CD8-positive, alpha-beta T cell (primary cell): ENCODE measurements at places on chromosomes 7 and 10.

- DNase-seq = no peak
These were observed 9.2 kb downstream of the PCBD1 start for GRCh38 chr10:70879207-70879606.

DNA sequence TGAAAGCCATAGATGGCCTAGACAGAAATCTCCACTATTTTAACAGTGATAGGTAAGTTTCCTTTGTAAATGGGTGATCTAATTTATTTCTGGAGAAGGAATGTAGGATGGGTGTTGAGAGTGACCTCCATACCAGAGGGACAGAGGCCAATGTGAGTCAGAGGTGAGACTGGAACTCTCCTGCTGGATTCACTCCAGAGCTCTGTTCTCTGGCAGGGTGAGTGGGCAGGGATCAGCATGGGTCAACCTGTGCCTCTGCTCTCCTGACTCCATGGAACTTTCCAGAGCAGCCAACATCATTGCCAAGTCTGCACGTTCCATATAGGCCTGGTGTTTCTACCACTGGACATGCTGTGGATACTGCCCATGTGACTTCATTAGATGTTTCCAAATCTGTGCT, 11.4 kb downstream of the AKR1C3 start:
- DNase-seq = no peak

DNA sequence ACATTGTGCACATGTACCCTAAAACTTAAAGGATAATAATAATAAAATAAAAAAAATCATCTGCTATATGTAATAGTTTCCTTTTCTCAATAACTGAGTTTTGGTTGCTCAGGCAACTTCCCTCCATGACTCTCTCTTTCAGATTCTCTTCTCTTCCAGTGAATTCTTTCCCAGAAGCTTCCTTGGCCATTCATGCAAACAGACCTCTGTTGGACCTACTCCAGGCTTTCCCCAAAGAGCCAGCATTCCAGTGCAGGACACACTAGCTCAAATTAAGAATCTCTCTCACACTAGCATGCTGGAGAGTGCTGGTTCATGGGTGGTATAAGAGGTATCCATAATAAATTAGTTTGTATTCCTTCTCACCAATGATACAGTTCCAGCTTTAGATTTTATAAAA, 31.0 kb upstream of the ZEB1 start:
- DNase-seq = no peak

GRCh38 chr10:68861253-68861652, 33.9 kb downstream of the STOX1 start:
- DNase-seq = no peak

DNA sequence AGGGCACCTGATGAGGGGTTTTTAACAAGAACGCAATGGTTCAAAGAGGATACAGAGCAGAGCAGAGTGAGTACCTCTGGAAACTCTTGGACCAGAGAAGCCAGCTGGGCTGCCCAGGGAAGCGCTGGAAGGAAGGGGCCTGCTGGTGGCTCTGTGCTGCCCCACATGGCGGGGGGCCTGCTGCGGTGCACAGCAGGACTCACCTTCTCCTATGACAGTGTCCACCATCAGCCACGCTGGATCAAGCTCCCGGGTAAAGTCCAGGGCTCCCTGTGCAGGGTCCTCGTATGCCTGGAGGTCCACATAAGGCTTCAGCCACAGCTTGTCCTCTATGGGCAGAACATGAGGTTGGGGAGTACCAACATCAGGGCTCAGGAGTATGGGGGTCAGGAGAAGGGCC, 12.5 kb downstream of the EPHA1 start:
- DNase-seq = no peak

DNA sequence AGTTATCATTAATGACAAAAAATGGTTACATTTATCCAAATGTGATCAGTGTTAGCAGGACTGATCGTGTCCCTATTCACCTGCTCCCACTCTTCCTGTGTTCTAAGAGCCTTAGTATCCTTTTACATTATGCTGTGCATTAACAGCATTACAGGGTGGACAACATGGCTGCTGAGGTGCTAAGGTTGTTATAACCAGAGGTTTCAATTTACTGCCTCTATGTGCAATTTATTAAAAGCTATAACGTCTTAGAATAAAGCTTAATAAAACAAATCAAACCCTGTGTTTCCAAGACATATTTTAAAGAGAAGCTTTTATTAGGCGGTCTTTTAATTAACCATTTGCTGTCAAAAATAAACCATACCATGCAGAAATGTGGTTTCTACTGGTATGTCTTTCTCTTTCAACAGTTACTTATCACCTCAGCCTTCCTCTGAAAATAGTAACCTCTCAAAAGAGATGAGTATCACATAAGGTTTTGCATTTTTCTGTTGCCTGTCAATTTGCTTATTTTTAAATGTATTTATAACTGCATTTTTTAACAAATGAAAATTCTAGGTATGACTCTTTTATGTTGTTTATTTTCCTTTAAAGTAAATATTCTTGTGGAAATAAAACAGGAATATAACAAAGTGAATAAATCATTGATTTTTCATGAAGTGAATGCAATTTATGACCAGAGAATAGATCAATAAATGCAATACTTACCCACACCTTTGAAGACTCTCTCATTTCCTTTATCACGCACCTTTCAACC, 849.8 kb upstream of the SORCS1 start:
- DNase-seq = no peak

- DNase-seq = no peak
These were observed 511.2 kb upstream of the KCND2 start for GRCh38 chr7:119761776-119762175.

DNA sequence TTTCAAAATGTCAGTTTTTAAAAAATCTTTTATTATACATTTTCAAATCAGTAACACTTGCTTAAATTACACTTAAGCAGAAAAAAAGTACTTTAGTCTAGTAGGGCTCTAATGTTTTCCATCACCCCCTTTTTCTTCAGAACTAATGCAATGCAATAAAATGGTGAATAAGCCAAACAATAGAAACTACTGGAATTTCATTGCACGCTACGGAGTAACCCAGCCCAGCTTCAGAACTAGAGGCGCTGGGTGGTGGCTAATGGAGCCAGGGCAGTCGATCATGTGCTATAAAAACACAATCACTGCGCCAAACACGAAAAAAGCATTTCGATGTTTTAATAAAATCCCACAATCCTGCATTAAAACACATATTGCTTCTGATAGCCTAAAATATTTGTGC, 59.9 kb upstream of the ODAD2 start:
- DNase-seq = no peak

- DNase-seq = peak; percentile 83
These were observed 10.9 kb downstream of the LIMK1 start for GRCh38 chr7:74094224-74095101.

DNA sequence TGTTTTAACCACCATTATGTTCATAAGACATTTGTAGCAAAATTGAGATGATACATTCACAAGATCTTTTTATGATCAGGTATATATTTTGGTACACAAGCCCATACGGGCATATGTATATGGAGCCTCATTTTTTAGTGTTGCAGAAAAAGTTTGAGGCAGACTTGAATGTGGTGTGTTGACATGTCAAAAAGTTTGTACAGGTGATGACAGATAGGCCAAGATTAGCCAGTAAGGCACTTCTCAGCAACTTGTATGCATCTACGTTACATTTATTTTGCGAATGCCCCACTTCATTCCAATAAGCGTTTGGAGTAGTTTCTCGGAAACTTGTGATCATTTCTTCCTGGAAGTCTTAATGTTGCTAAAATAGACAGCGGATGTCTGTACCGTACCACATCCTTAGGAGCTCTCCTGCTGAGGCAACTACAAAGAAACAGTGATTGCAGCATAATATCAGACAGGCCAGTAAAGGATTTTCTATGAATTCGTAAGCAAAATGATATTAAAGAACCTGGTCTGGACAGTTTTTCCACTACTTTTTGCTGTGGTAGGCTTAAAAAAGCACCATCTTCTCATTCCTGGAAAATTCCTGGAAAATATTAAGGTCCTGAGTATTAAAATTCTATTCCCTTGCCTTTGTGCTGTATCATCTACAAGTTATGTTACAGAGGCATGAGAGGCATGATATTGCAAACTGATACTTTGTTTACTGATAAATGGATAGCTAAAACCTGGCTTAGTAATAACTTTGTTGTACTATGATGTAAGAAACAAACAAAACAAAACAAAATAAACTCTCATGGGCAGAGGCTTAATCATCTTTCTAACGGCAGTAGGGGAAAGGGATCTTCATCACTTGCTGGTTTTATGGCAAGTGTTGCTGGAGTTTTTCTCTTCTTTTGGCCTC, 153.6 kb downstream of the HDAC9 start:
- no peak for DNase-seq

DNA sequence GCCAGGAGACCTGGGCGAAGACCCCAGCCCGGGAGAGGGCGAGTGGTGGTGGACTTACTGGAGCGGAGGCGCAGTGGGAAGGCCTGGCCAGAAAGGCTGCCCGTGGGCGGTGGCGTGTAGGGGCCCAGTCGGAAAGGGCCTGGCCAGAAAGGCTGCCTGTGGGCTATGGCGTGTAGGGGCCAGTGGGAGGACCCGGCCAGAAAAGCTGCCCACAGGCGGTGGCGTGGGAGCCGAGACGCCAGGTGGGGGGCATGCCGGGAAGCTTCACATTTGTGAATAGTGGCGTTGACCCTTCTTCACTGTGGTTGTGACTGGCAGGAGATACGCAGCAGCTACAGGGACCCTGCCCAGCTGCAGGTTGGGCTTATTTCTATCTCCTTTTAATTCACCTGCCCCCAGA, 72.9 kb downstream of the DYNC2I1 start:
- no peak for DNase-seq

DNA sequence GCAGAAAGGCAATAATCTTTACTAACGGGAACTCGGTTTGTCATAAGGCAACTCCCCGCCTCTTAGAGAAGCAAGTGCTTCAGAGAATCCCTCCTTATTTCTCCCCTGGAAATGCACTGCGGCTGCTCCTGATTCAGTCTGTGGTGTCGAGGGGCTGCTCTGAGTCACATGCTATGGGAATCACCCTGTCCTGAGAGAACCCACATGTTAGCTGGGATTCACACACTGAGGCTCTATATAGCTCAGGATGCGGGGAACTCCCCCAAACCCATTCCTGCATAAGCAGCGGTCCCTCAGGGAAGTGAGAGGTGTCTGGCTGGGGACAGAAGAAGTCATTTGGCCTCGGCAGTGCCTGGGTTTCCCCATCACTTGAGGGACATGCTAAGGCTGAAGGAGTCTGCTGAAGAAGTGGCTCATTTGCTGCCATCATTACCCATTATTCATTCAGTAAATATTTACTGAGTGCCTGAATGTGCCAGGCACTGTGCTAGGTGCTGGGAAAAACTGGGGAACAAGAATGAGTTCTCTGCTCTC, 87.5 kb downstream of the ATXN7L1 start:
- DNase-seq = no peak

DNA sequence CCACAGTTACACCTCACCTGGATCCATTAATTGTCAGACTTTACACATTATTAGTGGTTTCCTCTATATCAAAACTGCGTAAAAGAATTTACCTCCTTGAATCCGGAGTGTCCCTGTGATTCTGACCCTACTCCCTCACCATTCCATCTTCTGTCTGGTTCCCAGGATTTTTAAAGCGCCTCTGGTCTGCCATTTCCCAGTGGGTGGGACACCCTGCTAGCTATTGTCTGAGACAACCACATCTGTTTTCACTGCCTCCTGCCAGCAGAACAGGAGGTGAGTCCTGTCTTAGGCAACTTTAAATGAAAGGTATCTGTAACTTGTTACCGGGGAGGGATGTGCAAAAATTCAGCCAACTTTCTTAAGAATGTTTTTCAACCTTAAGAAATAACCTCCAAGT, 2.3 kb downstream of the MACROH2A2 start:
- no peak for DNase-seq

GRCh38 chr7:87506246-87507180, 31.0 kb upstream of the ABCB4 start:
- no peak for DNase-seq

DNA sequence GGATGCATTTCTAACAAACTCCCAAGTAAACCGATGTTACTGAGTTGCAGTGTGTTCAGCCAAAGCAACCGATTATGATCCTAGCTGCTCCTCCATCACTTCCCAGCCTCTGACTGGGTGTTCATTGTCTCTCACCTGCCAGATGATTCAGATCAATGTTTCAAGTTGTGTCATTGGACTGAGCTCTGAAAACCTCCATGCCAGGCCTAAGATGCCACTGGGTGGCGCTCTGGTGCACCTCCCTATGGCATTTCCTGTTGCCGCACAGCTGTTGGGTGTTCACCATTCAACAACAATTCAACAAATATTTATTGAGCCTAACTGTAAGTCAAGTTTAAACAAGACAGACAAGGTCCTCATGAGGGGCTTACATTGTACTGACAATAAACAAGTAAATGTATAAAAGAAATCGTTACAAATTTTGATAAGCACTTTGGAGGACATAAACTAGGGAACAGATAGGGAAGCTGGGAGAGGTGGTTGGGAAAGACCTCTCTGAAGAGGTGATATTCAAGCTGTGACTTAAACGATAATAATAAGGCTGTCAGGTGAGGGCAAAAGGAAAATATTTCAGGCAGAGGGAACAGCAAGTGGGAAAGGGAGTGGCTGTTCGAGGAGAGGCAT, 22.8 kb downstream of the RGR start:
- DNase-seq = peak; percentile 72

- DNase-seq = no peak
These were observed 130.0 kb downstream of the FAM53B start for GRCh38 chr10:124614003-124614659.

DNA sequence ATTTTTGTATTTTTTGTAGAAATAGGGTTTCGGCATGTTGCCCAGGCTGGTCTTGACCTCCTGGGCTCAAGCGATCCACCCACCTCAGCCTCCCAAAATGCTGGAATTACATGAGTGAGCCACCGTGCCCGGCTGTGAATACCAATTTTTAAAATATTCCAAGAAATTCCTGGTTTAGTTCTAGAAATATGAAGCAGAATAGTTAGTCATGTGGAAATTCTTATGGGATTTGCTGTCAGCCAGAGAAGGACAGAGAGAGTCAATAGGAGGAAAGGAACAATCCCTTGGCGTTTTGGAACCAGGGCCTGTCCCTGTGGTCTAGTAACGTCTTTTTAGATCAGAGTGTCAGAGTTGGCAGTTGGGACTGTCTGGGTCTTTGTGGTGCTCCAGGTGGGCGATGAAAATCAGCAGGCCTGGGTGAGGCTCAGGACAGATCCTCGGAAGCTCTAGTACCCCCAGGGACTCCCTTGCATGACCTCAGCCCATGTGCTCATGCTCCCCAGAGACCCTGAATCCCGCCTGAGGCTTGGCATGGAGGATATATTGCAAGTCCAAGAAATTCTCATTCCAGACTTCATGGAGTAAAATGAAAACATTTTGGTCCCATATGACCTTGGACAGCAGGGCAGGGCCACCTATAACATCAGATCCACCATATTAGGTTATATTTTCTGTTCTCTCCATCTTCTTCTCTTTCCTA, 7.8 kb downstream of the NODAL start:
- no peak for DNase-seq

- DNase-seq = no peak
These were observed 126.6 kb upstream of the RAB11FIP2 start for GRCh38 chr10:118173296-118173695.
